Stimulated activated CD4-positive, alpha-beta T cell treated with anti-CD3 and anti-CD28 coated beads, Interleukin-4, amount 100 ng/mL, for 4 hours (primary cell): ENCODE measurements at places on chromosomes 16 and 17.
A peak's percentile ranks its signal among the peaks of the same experiment; 100 is the strongest.

- no peak for DNase-seq
These were observed 110.7 kb upstream of the FAM20A start for GRCh38 chr17:68711858-68712257.

- DNase-seq = no peak
These were observed 4.7 kb upstream of the IGSF6 start for GRCh38 chr16:21656795-21657768.

- DNase-seq = no peak
These were observed 59.6 kb upstream of the CDH13 start for GRCh38 chr16:82567175-82567574.

GRCh38 chr16:11049396-11050059 is 105.2 kb downstream of the CLEC16A start:
- no peak for DNase-seq

DNA sequence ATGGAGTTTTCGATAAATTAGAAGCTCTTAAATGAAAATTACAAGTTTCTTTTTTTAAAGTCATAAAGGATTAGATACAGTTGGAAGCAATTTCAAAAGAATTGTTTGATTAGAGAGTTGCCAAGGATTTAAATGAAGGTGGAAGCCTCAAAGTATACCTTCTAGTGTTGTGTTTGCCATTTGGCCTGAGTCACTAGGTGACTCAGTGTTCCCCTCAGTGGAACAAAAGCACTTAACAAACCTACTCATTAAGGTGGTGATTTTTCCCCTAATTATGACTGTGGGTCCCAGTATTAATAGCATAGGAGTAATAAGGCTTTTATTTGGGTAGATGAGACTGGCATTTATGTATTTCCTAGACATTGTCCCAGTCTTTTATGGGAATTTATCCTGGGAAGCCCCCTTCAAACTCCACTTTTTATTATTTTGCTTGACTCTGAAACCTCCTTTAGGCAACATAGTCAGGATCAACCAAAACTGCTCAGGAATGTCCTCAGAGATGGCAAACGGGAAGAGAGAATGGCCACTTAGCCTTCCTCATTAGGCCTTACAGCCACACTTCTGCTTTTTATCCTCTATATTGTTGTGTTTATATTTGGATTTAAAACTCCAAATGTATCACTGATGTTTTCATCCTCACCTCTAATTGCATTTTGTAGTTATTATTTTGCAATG is 161.0 kb downstream of the FTO start:
- no peak for DNase-seq

- DNase-seq = peak; percentile 41
These were observed 223.1 kb downstream of the SEC14L1 start for GRCh38 chr17:77363821-77364361.

GRCh38 chr16:22397464-22397863 is 23.0 kb upstream of the CDR2 start:
- no peak for DNase-seq

DNA sequence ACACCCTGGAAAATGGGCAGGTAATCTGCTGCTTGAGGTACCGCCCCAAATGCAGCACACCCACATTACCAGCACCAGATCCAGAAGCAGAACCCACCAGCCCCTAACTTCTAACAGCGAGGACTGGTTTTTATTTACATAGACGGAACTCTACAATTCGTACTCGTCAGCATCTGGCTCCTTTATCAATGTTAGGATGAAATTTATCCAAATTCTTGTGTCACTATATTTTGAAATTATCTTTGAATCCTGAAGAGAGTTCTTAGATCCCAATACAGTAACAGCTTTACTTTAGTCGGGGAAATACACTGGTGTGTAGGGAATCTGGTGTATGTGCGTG is 332 bp upstream of the ALG1 start:
- DNase-seq = no peak
